ENCODE measurements at places on chromosomes 11 and 22.

DNA sequence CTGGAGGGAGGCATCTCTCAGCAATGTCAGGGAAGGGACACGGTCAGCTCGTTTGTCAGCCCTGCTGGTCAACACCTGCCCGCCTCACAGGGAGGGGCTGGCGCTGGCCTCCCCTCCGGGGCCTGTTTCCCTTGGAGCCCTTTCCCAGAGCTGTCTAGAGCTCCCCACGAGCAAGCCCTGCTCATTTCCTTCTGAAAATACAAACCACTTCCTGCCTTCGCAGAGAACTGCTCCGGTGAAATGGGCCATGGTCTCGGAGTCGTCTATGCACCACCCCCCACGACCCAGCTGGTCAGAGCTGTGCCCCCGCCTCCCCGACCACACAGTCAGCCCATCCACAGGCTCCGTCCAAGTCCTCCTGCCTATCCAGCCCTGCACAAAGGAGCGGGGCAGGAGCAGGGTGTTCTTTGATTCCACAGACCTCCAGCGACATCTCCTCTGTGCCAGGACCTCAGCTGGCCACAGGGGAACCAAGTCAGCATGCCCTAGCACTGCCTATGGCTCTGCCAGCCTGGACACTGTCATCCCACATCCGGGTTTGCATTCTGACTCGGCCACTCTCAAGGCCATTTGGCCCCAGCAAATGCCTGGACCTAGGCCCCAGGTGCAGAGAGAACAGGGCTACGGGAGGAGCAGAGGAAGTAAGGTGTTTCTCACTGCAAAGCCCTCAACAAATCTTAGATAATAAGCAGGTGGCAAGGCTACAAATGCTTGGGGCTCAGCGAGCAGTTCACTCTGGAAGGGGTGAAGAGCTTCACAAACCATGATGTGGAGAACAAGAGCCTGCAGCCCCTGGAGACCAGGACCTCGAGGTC lies 82.1 kb upstream of the WNT11 start:
- no peak for DNase-seq

GRCh38 chr11:60848714-60849151 lies 6.8 kb downstream of the CCDC86 start:
- no peak for DNase-seq

DNA sequence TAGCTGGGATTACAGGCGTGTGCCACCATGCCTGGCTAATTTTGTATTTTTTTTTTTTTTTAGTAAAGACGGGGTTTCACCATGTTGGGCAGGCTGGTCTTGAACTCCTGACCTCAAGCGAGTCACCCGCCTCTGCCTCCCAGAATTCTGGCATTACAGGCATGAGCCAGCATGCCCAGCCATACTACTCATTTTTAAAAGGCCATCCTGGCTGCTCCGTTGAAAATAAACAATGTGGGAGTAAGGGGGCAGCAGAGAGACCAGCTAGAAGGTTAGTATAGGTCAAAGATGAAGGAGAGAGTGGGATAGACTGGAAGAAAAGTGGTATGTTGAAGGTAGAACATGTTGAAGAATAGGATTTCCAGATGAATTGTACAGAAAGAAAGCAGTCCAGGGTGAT lies 17.6 kb upstream of the LIN7C start:
- DNase-seq: no peak

GRCh38 chr11:132692891-132693290 lies 839.4 kb downstream of the OPCML start:
- DNase-seq: no peak

DNA sequence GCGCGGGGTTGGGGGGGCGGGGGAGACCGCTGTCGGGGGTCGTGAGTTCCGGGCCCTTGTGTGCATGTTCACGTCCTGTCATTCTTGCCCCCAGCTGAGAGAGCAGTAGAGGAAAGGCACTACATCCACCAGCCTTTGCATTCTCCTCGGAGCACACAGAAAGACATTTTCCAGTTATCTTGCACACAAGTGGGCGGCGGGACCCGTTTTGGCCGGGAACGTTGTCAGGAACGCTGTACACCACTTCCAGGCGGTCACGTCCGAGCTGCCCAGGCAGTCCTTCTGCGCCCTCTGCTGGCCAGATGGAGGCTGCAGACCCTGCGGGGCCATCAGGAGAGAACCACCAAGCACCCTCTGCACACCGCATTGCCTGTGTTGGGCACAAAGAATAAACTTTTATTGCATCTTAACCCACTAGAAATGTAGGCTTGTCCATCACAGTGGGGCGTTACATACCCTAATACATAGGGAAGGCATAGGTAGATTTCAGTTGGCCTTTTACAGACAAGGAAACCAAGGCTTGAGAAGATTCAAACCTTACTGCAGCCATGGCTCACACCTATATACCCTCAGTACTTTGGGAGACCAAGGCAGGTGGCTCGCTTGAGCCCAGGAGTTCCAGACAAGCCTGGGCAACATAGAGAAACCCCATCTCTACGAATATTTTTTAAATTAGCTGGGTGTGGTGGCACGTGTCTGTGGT lies 2.8 kb upstream of the CDKN1C start:
- DNase-seq: peak; percentile 89
